ENCODE measurements at places on chromosomes 6 and 20. TPM values are rescaled to one million over a fixed set of nuclear protein-coding genes. Genes with fewer than 3 reads are reported as not detected.

The CAPN11 gene
- total RNA-seq = not detected

The TNFRSF6B gene
- 31.8 TPM for total RNA-seq

The MRPL18 gene
- total RNA-seq = 124 TPM

The NKX2-2 gene
- not detected for total RNA-seq

The GSTA4 gene
- total RNA-seq = 79.1 TPM

The TGM3 gene
- total RNA-seq = 0.14 TPM

The STMN3 gene
- 5.6 TPM for total RNA-seq

The GRM1 gene
- total RNA-seq = 0.65 TPM

Data from airway epithelial cell (primary cell).